Adrenal gland (tissue), 19 donors: ENCODE measurements at places on chromosomes 3 and 15.

DNA sequence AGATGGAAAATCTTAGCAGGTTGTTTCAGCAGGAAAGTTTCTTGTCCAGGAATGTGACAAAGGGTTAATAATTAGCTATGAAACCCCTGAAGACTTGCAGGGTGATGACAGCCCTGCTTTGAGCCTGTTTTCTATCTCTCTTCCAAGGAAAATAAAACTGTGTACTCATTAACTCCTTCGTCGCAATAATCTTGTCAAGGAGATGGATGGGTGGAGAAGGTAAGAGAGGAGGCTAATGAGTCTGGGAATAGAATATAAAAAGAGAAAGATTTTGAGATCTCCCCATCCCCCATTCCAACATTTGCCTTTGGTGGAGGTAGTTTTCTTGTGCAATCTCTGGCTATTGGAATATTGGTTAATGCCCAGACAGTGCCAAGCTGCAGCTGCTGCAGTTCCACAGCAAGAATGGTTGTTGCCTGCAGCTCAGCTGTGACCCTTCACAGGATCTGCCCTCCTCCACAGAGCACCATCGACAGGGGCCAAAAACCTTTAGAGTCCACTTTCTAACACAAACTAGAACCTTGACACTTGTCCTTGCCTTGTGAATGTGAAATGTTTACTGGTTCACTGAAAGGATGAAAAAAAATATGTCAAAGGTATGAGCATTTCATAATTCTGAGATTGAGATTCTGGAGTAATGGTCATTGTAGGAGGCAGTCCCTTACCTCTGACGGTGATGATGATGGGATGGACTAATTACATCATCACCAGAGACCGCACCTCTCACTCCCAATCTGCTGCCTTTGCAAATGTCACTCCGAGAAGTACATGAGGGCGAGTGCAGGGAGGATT lies 4.2 kb upstream of the LRIG1 start:
- DNase-seq, result no peak

DNA sequence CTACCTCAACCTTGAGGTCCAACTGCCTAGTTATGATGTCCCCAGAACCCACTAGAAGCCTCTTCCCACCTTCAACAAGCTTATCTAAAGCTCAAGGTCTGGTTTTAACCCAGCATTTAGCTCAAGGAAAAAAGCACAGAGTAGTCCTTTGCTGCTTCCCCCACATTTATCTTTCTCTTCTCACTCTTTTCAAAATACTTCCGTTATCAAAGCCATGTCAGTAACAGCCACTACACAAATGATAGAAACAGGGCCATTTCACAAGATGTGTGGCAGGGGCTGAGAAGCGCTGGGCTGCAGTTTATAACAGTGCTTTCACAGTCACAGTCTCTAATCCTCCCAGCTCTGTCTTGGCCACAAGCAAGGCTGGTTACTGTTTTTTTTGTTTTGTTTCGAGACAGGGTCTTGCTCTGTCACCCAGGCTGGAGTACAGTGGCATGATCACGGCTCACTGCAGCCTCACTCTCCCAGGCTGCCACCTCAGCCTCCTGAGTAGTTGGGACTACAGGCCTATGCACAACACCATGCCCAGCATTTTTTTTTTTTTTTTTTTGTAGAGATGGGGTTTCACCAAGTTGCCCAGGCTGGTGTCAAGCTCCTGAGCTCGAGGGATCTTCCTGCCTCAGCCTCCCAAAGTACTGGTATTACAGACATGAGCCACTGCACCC lies 218.8 kb downstream of the OSBPL10 start:
- no peak for DNase-seq

DNA sequence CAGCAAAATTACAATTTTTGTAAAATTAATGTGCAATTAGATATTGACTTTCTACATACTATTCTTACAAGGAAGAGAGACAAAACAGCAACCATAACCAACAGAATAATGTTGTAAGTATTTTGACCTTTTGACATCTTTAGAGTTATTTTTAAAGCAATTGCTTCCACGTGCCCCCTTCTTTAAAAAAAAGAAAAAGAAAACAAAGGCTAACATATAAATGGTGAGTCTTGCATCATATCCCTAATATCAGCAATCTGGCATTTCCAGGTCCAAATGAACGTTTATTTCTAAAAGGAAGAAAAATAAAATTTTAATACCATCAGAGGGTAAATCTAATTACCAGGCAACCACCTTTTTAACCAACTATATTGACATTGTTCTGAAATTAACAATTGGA lies 19.3 kb upstream of the STRIT1 start:
- no peak for DNase-seq

GRCh38 chr3:187996609-187997008 lies 157.3 kb upstream of the LPP start:
- DNase-seq, result no peak

DNA sequence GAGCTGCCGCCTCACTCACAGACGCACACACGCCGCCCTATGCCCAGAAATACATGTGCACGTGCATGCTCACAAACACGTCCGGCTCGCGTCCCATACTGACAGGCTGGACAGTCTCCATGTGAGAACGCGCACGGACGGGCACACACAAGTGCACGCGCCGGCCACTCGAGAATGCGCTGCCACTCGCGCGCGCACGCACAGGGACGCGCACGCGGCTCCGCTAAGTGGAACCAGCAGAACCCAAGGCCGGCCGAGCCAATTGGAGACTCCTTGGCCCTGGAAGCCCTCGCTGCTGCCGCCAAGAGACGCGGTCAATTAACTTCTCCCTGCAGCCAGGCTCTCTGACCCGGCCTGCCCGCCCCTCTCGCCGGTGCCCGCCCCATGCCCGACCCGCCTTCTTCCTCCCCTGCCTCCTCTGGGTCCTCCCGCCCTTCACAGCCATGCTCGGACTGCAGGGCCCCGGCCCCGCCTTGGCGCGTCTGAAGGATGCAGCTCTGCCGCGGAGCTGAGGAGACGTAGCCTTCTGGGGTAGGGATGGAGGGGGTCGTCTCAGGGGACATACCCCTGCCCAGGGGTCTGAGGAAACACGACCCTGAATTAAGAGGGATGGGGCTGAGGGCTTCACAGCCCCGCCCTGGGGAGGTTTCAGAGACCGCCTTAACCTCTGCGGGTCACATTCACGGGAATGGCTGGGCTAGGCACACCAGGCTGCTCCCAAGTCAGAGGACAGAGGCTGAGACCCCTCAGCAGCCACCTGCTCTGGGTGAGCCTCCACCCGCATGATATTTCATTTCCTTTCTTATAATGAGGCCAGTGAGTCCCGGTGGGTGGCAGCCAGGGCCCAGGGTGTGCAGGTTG lies 15.0 kb downstream of the PTH1R start:
- peak; percentile 77 for DNase-seq

GRCh38 chr15:82692171-82692570 lies 17.5 kb downstream of the AP3B2 start:
- DNase-seq, result no peak

DNA sequence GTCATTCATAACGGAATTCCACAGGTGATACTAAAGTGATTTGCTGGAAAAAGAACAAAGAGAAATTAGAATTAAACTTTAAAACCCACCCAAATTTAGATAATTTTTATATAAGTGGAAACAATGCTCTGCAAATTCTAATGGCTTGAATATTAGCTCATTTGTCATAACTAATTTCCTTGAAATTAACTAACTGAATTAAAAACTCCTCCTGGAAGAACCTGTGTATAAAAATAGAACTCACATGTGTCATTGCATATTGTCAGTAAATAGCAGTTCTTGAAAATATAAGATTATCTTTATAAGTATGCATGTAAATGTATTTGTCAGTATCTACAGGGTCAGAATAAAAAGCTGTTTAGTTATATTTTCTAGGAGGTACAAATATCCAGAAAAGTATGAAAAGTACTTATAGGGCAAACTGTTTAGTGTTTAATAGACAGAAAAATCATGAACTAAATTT lies 16.3 kb downstream of the ZIC1 start:
- no peak for DNase-seq

DNA sequence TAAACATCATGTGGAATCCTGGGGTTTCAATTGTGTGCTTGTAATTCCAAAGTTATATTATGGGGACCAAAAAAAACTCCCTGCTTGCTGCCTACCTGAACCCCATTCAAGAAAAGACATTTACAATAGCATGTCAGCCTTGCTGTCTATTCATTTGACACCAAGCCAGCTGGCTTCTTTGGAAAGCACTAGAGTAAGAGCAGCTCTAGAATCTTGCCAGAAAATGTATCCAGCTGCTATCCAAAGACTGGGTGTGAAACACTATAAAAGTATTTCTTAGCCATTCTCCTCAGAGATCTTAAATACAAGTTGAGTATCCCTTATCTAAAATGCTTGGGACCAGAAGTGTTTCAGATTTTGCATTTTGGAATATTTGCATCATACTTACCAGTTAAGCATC lies 87.4 kb downstream of the RAD18 start:
- DNase-seq, result no peak

GRCh38 chr15:74062236-74062635 lies 20.1 kb downstream of the GOLGA6A start:
- DNase-seq, result no peak

DNA sequence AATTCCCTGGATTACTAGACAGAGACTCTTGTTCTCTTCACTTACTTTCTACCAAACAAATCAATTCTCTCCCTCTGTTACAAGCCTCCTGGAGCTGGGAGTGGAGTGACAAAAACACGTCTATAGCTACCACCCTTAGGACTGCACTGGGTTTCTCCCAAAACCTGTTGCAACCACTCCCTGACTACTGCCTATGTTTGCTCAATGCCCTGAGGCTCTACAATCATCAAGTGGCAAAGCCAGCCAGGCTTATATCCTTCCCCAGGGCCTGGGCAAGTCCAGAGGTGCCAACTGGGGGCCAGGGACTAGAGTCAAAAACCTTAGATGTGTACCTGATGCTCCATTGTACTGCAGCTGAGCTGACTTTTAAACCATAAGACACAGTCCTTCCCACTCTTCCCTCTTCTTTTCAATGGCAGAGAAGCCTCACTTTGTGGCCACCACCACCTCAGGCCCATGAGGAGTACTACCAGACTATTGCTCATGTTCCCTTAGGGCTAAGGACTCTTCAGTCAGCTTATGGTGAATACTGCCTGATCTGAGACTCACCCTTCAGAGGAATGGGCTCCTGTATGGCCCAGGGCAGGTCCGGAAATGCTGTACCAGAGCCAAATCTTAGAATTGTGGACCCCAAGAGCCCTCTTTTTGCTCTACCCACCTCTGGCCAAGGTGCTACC lies 125.4 kb upstream of the PLCL2 start:
- DNase-seq, result no peak

DNA sequence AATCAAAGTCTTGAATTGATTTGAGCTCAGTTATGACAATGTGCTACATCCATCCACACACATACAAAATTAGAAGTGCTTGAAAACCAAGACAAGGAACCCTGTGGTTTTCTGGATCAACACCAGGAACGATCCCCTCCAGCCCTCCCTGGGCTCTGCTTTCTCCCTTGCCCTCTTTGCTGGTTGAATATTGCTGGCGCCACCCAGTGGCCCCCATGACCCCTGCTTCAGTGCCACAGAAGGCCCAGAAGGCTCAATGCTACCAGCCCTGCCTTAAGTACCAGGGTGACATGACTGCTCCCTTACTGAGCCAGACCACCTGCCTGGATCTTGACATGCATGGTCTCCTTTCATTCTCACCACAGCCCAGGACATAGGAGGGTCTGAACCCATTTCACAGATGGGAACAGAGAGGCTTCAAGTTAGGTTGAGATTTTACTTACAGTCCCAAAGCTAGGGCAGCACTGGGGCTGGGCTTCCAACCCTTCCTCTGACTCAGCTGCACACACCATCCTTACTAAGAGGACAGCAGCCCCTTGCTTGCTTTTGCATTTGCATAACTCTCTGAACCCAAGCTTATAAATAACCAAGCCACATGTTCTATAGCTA lies 15.0 kb downstream of the IL12A start:
- no peak for DNase-seq

DNA sequence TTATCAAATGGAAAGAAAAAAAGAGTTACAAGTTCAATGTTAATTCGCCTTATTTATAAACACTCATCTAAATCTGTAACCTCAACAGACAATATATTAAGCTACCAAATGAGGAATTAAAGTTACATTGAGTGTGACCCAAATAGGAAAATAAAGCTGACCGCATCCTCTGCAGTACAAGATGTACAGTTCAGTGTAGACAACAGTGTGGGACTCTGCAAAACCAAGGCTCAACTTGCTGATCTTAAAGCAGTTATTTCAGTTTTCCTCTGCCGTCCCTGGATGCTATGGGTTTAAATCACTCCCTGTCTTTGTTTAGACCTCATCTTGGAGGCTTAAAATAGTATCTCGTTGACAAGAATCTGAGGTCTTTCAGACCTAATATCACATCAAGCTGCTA lies 458.8 kb downstream of the MECOM start:
- no peak for DNase-seq

GRCh38 chr3:72738752-72739530 lies 109.3 kb downstream of the SHQ1 start:
- peak; percentile 69 for DNase-seq

GRCh38 chr3:157160658-157161424 lies 894 bp upstream of the CCNL1 start:
- DNase-seq, result peak; percentile 91

DNA sequence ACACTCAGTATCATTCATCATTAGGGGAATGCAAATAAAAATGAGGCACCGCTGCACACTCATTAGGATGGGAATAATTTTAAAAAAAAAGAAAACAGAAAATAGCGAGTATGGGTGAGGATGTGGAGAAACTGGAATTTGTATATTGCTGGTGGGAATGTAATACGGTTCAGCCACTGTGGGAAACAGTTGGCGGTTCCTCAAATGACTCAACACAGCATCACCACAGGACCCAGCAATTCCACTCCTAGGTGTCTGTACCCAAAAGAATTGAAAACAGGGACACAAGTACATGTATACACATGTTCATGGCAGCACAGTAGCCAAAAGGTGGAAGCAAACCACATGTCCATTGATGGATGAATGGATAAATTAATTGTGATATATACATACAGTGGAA lies 35.2 kb upstream of the RFTN1 start:
- DNase-seq, result no peak

DNA sequence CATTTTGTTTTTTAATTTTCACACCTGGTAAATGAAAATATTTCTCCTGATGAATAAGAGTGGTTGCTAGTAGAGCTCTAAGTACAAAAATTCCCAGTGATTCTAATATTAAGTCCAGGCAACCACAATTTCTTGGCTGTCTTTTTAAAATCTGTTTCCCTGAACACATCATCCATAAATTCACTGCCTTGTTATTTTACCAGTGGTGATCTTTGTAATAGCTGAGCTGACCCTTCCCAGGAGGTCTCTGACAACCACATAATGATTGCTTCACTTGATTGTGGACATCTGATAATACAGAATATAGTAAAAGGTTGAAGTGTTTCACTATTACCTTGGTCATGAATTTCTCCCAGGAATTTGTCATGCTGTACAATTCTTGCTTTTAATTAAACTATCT lies 13.9 kb upstream of the TOP2B start:
- DNase-seq, result no peak

DNA sequence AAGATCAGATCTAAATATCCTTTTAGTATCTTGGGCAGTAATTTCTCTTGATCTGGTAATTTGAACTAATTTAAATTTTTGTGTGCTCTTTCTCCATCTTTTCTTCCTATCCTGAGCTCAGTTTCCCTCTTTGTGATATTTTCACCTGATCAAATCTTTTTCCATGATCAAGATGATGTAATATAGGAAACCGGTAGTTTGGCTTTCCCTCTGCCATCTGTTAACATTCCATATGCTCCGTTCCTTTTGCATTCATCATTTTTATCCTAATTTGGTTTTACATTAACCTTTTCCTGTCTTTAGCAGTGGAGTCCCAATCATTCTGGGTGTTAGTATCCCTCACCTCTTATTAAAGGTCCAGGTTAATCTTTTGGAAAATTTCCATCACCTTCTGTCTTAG lies 5.9 kb upstream of the ABHD6 start:
- no peak for DNase-seq

- no peak for DNase-seq
Observed at GRCh38 chr3:106518516-106518915, 649.7 kb upstream of the CBLB start.
